ENCODE measurements at places on chromosomes 11 and 22.
A peak's percentile ranks its signal among the peaks of the same experiment; 100 is the strongest.

GRCh38 chr11:66419825-66420224 is 1.0 kb upstream of the NPAS4 start:
- no peak for DNase-seq

- DNase-seq: peak; percentile 5
Measured at GRCh38 chr11:126086248-126086647, 23.6 kb upstream of the CDON start.

- DNase-seq: no peak
Measured at GRCh38 chr11:78744949-78745348, 170.3 kb upstream of the NARS2 start.

DNA sequence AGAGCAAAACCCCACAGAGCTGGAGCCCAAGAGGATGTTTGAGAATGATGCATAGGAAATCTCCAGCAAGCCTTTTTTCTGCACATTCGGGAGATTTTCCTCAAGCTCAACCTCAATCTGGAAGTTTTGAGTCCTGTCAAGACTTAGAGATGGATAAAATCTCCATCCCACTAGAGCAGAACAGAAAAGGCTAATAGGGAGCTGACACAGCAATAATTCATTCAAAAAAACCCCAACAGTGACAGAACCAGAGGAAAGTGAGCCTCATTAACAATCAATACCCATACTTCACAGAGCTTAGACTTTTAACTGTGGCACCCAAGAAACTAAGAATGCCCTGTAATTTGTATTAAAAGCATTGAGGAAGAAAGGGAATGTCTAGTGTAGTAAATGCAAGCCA is 115.9 kb upstream of the BDNF start:
- no peak for DNase-seq

DNA sequence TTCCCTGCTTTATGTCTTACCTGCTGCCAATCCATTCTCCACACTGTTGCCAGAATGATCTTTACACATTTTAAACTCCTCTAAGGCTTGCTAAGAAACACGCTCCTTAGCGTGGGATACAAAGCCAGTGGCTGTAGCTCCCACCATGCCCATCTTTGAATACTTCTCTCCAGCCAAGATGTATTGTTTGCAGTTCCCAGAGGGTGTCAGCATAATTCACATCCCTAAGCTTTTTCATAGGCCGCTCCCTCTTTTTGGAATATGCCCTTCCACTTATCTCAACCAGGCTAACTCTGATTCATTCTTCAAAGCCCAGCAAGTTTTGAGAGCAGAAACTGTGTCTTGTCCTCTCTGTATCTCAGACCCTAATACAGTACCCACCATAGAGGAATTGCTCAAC is 8.1 kb upstream of the UPK2 start:
- DNase-seq: peak; percentile 23

GRCh38 chr11:129590753-129591475 is 215.3 kb downstream of the BARX2 start:
- DNase-seq: no peak

DNA sequence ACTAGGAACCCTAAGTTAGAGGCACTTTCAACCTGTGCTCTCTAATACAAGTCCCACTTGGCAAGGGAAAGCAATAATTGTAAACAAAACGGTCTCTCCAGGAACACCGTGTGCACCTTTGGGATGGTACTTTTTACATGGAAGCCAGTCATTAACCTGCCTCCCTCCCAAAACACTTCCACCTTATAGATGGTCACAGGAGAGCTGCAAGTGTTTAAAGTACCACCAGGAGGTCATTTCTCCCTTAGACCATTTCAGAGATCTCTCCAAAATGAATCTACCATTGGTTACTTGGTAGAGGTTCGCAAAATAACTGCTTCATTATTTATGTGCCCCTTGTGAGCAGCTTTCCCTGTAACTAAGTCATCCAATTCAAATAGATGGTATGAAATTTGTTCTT is 375.3 kb downstream of the DYNC2H1 start:
- no peak for DNase-seq

- DNase-seq: peak; percentile 18
Measured at GRCh38 chr11:75107187-75107586, 10.5 kb upstream of the OR2AT4 start.

DNA sequence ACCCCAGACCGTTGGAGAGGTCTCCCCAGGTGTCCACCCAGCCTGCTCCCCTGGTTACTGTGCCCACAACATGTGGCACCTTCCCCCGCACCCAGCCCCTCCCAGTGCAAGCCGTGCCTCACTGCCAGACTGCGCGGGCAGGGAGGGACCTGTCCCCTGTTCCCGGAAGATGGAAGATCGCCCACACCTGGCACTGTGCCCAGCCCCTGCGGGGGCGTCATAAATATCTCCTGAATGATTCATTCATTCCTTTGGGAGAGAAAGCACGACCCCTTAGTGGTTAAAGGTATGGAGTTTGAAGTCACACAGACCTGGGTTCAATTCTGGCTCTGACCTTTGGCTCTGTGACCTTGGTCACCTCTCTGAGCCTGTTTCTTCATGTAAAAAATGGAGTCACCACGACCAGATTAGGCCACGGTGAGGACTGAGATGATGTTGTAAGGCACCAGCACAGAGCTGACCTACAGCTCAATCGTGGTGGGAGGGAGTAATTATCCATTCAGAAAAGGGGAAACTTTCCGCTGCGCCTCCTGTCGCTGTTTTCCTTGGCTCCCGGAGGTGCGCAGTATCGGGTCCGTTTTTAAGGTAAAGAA is 497 bp upstream of the SYT12 start:
- peak; percentile 45 for DNase-seq

GRCh38 chr11:34809191-34810106 is 106.7 kb downstream of the APIP start:
- DNase-seq: peak; percentile 45

All from NCI-H226 (cell line).